ENCODE measurements at places on chromosomes 5 and 9. TPM values are rescaled to one million over a fixed set of nuclear protein-coding genes. Genes with fewer than 3 reads are reported as not detected.

The SSBP2 gene
- polyA plus RNA-seq = 21.8 TPM

The SPINK6 gene
- polyA plus RNA-seq = not detected

The DRD1 gene
- not detected for polyA plus RNA-seq

- H3K27me3 ChIP-seq = no peaks in the 10 kb centered on the region
- no peak overlapping the region for H3K4me3 ChIP-seq
- DNase-seq = no peak
- peaks cover 5% of the 10 kb centered on the region for H3K4me1 ChIP-seq
- no peak overlapping the region for H3K27ac ChIP-seq
- H3K36me3 ChIP-seq = no peaks in the 10 kb centered on the region
These were observed 21.8 kb downstream of the SPARC start for GRCh38 chr5:151664694-151665585.

DNA sequence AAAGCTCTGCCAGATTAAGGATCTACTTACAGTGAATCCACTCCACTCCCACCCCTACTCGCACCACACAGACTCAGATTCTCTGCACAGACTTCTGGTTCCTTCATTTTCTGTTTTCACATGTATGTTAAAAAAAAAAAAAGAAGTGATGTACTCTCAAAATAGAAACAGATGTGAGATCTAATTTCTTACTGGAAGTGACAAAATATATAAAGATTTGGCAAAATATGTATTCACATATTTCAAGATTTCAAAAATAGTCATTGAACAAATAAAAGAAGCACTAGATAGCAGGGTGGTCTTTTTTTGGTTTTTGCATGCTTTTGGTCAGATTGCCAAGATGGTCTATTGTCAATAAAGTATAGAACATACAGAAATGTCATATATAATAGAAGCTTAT, 379.2 kb downstream of the TMEM167A start:
- no peaks in the 10 kb centered on the region for H3K4me1 ChIP-seq
- H3K27ac ChIP-seq = no peak overlapping the region
- no peaks in the 10 kb centered on the region for H3K36me3 ChIP-seq
- H3K27me3 ChIP-seq = no peaks in the 10 kb centered on the region

DNA sequence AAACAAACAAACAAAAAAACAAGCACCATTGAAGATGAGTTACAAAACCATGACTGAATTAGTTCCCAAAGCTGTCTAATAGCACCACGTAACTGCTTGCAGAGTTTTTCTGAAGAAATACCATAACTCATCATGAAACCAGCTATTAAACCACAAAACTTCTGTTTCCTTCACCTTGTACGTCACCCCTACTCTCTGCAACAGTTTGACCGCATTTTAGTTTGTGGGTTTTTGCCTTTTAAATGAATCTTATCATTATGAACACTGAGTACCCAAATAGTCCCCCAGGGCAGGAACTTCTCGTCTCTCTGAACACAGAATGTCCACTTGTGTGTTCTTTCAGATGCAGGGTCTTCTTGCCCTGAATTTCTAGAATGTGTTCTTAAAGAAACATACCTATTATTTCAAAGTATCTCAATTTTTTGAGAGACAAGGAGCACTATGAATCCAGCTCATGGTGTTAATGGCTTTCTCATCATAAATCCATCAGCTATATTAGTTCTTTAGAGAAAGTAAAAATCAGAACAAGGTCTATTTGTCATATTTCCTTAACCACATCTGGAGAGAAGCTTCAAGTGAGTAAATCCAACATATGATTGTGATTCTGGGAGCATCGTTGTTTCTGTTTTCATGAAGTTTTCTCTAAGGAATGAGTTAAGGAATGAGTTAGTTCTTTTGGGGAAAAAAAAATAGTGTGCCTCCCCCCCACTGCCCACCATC, 210.6 kb downstream of the AUH start:
- peak; percentile 64 for DNase-seq
- H3K36me3 ChIP-seq = no peaks in the 10 kb centered on the region
- peak overlapping the region; percentile 12 for H3K4me3 ChIP-seq
- H3K27me3 ChIP-seq = no peaks in the 10 kb centered on the region
- no peak overlapping the region for H3K27ac ChIP-seq

- H3K27me3 ChIP-seq = no peaks in the 10 kb centered on the region
- DNase-seq = no peak
- H3K27ac ChIP-seq = no peak overlapping the region
- no peak overlapping the region for H3K4me3 ChIP-seq
- no peaks in the 10 kb centered on the region for H3K36me3 ChIP-seq
These were observed 2.4 kb downstream of the CKMT2 start for GRCh38 chr5:81235287-81236072.

DNA sequence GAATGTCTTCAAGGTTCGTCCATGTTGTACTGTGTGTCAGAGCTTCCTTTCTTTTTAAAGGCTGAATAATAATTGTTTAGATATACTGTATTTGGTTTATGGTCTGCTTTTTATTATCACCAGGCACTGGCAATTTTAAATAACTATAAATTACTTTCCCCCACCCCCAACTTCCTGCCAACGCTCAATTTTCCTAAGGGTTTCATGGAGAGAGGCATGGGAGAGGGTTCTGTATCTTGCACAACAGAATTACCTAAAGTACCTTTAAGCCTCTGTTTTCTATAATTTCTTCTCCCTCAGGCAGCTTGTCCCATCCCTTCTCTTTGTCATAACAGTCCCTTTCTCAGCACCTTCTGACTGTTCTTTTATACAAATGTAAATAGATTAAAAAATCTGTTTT, 10.4 kb downstream of the PSAT1 start:
- H3K4me1 ChIP-seq = no peaks in the 10 kb centered on the region
- no peaks in the 10 kb centered on the region for H3K27me3 ChIP-seq
- H3K4me3 ChIP-seq = no peak overlapping the region
- peaks cover 6% of the 10 kb centered on the region for H3K36me3 ChIP-seq
- DNase-seq = no peak
- no peak overlapping the region for H3K27ac ChIP-seq

DNA sequence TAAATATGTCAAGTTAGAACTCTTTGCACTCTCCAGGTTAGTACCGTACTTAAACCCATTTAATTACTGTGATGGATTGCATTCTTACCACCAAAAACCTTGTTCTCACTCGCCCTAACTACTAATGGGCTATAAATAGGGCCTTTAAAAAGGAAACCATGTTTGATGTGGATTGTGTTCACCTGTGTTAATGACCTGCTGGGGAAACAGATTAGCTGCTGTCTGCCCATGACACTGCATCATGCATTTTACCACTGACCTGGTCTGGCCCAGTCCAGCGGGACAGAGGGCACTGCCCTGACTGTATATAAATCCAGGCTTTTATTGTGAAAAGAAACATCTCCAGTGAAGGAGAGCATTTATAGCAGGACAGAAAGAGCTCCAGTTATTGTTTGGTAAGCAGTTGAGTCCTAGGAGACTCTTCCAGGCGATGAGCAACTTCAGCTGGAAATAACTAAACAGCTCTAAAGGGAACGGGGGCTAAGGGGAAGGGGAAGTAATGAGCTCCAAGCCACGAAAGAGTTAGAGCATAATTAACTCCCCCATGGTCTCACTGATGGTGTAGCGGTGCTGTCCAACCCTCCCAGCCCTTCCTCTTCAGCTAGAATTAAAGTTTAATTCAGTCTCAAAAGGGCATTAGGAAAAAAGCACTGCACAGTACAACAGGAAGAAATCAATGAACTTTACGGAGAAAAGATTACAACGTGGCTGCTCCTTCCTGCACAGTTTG, 303.1 kb downstream of the ENC1 start:
- no peaks in the 10 kb centered on the region for H3K4me1 ChIP-seq
- no peaks in the 10 kb centered on the region for H3K27me3 ChIP-seq
- H3K36me3 ChIP-seq = no peaks in the 10 kb centered on the region

DNA sequence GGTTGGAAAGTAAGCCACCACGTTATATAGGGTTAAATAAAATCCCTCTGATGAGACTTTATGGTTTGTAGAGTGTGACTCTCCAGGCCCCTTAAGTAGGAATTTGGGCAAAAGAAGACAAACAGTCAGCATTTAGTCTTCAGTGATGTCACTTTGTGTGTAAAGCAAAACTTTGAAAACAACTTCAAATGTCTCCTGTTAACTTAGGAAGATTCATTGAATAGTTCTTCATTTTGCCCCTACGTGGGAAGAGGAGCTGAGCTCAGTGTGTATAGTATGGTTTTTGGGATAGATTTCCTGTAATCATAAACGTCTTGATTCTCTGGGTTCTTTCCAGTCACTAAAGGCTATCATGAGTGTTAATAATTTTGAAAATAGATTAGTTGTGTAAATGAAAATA, 101.3 kb downstream of the GADD45G start:
- no peak for DNase-seq
- no peaks in the 10 kb centered on the region for H3K27me3 ChIP-seq
- H3K4me3 ChIP-seq = no peak overlapping the region
- H3K36me3 ChIP-seq = no peaks in the 10 kb centered on the region
- no peak overlapping the region for H3K27ac ChIP-seq
- peaks cover 11% of the 10 kb centered on the region for H3K4me1 ChIP-seq

DNA sequence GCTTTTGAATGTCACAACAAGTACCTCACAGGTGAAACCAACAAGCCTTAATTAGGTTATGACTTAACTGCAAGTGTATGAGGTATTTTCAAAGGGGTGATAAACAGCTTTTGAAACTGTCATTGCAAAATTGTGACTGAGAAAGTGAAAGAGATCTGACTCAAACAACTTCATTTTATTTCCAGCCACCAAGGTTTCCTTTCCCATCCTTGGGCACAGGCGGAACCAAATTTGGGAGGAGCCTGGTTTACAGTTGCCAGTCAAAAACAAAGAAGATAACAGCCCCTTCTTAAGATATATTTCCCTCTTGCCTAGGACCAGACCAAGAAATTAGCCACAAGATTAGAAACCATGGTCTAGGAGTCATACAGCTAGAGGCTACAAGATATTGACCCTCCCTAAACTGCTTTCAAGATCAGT, 417.1 kb downstream of the CSNK1G3 start:
- H3K4me1 ChIP-seq = no peaks in the 10 kb centered on the region
- no peak overlapping the region for H3K27ac ChIP-seq
- DNase-seq = no peak
- H3K36me3 ChIP-seq = no peaks in the 10 kb centered on the region

GRCh38 chr9:87520172-87520683, 22.6 kb downstream of the DAPK1 start:
- no peaks in the 10 kb centered on the region for H3K36me3 ChIP-seq
- DNase-seq = no peak
- no peak overlapping the region for H3K27ac ChIP-seq
- no peaks in the 10 kb centered on the region for H3K27me3 ChIP-seq
- H3K4me1 ChIP-seq = no peaks in the 10 kb centered on the region

All from CD8-positive, alpha-beta memory T cell (primary cell).